NCI-H510A treated with DMSO at 0.1 percent for 48 hours (cell line): ENCODE measurements at places on chromosomes 4 and X.

DNA sequence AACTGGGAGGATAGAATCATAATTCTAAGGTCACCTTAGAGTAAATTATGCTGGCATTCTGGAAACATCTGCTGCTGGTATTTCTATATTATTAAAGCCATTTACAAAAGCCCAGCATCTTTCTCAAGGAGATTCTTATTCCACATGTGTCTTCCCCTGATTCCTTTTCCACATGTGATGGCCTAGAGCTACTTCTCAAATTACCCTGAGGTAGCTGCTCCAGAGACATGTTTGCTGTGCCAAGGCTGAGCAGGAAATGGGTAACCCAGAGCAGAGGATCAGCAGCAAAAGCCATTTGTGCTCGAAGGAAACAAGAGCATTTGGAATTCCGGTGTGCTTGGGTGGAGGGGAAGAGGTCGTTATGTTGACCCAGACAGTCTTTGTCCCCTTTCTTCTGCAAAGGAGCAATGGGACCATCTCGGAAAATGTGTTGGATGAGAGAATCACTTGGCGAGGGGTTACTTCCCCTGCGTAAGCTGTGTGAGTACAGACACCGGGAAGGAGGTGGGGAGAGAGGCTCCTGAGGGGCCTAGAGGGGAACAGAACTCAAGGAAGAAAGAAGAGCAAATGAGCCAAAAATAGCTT is 24.6 kb downstream of the TSC22D3 start:
- DNase-seq, result no peak

GRCh38 chr4:67499799-67500198 is 45.5 kb downstream of the CENPC start:
- DNase-seq, result no peak

- DNase-seq, result no peak
Observed at GRCh38 chr4:189021831-189022230, 882.6 kb downstream of the TRIML1 start.

DNA sequence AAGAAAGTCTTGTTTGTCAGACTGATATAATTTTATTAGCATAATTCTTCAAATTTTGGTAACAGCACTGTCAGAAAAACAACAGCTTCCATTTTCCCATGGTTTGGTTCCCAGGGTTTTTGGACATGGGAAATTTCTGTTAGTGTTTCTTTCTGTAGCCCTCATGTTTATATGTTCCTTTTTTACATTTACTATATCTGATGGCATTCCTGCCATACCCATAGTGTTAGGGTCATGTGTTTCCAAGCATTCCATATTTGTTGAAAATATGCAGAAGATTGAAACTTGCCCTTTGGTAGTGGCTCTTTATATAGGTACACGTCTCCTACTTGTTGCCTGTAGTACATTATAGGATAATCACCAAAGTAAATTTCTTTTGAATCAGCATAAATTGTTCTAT is 65.8 kb downstream of the PDLIM5 start:
- DNase-seq, result no peak

DNA sequence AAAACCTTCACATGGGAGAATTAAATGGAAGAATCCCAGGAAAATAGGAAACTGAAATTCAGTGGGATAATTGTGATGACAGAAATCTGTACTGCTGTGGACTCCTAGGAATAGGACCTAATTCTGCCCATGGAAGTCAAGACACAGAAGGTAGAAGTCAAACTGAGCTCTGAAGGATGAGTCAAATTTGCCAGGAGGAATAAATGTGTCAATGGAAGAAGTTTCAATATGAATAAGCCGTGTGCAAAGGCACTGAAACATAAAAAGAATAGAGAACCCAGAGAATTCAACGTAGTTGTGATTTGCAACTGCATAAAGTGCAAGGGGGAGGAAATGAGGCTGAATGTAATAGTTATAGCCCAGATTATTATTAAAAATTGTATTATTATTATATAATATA is 11.6 kb downstream of the ENAM start:
- no peak for DNase-seq

- no peak for DNase-seq
Observed at GRCh38 chr4:47786958-47787370, 50.9 kb downstream of the CORIN start.
